ENCODE measurements at places on chromosomes 6 and 20.

- peak; percentile 67 for DNase-seq
Observed at GRCh38 chr6:138307816-138308730, 69.6 kb upstream of the SMIM28 start.

DNA sequence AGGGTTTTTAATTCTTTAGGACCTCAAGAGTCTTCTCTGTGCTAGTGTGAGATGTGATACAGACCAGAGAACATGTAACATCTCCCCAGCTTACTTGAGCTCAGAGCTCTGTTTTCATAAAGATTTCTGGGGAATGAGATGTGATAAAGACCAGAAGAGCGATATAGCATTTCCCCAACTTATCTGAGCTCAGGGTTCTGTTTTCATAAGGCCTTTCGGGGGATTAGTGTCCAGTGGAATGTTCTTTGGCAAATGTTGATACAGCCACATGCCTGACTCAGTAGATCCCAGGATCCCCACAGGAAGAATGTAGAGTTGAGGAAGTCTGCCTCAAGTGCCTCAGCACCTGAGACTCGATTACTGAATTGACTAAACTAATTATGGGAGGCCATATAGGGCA lies 18.7 kb upstream of the TOP1 start:
- no peak for DNase-seq

DNA sequence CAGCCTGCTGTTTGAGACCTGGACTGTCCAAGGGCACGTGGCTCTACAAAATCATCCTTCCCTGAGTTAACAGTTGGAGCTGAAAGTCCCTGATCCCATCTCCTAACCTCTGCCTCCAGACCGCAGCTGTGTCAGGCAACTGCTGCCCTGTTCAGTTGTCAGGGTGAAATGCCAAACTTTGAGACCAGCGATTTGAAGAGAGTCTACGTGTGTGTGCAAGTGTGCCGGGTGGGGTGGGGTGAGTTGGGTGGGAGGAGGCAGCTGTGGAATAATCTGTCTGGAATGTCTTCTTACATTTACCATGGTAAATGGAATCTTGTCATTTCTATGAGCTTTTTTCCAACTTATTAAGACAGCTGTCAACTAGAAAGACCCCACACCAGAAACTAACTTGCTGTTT lies 81.0 kb upstream of the FAM8A1 start:
- no peak for DNase-seq

- DNase-seq, result no peak
Observed at GRCh38 chr6:54695815-54696214, 150.8 kb upstream of the FAM83B start.
